Activated naive CD8-positive, alpha-beta T cell treated with anti-CD3 and anti-CD28 coated beads, Interleukin-2, amount 10 ng/mL, durations not matched to agents 7 days and 5 days (primary cell): ENCODE measurements at places on chromosomes 3 and 15. TPM values are rescaled to one million over a fixed set of nuclear protein-coding genes. Genes with fewer than 3 reads are reported as not detected.

Gene GOLGA6L7
- not detected for total RNA-seq

Gene UROC1
- total RNA-seq: not detected

Gene SAXO2
- 1.6 TPM for total RNA-seq

DNA sequence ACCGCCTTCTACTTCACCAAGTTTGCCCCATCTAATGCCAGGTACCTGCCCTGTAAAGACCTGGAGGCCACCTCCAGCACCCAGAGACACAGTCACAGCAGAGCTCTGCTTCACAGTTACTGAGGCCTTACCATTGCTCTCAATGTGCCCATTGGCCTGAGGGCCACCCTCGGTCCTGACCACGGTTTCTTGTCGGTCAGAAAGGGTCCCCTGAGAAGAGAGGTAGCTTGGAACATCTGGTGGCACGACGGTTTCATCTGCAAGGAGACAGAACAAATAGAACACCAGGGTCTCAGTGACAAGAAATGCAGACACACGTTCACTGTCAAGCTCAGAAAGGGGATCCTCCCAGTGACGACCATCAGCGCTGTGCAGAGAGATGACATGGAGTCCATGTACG is 118.7 kb downstream of the LRIG1 start:
- peaks cover 82% of the 10 kb centered on the region for H3K36me3 ChIP-seq
- no peaks in the 10 kb centered on the region for H3K27me3 ChIP-seq
- no peak for DNase-seq

DNA sequence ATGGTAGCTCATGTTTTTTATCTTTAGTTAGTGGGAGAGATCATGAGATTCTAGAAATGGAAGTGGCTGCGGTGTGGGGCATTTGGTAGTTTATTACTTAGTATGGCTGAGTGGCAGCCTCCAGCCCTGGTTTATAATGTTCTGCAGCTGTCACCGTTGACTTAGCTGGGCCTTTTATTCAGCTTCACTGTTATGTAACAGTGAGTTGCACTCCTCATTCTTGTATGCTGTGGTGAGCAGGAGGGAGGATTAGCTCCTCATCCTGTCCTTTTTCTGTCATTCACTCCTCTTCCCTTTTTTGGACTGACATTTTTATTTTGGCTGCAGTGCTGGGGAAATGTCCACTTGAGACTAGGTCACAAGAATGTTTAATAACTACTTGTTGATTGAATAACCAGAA is 29.5 kb downstream of the RAD54L2 start:
- DNase-seq: no peak
- H3K4me3 ChIP-seq: no peak overlapping the region
- no peaks in the 10 kb centered on the region for H3K27me3 ChIP-seq
- H3K4me1 ChIP-seq: peaks cover 10% of the 10 kb centered on the region

Gene LRTM1
- not detected for total RNA-seq

DNA sequence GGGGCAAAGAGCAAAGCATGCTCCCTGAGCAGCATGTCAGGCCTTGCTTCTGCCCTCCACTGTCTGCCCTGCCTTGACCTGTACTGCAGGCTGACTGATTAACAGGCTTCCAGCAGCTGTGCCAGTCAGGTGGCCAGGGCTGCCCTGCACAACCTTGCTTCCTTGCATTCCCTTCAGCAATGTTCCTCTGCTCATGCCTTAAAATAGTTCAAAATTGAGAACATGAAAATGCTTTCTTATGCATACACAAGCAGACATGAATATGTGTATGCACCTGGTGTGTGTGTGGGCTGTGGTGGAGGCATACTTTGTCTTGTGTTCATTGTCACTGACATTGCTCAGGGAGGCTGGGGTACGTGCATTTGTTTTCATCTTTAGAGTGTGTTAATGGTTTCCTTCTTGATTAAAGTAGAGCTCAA is 1.2 kb upstream of the SLC22A13 start:
- peaks cover 13% of the 10 kb centered on the region for H3K36me3 ChIP-seq
- H3K27ac ChIP-seq: no peak overlapping the region
- no peak overlapping the region for H3K4me3 ChIP-seq
- no peak for DNase-seq
- H3K27me3 ChIP-seq: no peaks in the 10 kb centered on the region
- H3K4me1 ChIP-seq: peaks cover 30% of the 10 kb centered on the region

Gene GABRR3
- not detected for total RNA-seq

DNA sequence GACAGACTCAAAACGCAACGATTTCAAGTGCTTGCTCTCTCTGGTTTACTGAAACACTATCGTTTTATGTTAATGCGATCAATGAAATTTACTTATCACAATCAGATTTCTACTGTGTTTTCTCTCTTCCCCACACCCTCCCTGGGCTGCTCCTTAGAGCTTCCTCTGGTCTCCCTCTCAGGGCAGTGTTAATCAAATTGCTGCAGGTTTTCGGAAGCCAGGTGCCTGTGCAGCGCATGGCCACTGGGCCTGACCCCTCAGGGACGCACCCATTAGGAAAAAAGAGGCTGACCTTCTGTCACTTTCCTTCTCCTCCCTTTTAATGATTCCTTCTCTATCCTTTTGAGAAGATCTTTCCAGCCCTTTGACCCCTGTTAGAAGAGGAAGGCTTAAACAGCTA is 134.5 kb upstream of the ONECUT1 start:
- H3K27me3 ChIP-seq: no peaks in the 10 kb centered on the region
- H3K4me3 ChIP-seq: no peak overlapping the region
- no peaks in the 10 kb centered on the region for H3K36me3 ChIP-seq
- no peaks in the 10 kb centered on the region for H3K4me1 ChIP-seq
- no peak overlapping the region for H3K27ac ChIP-seq

DNA sequence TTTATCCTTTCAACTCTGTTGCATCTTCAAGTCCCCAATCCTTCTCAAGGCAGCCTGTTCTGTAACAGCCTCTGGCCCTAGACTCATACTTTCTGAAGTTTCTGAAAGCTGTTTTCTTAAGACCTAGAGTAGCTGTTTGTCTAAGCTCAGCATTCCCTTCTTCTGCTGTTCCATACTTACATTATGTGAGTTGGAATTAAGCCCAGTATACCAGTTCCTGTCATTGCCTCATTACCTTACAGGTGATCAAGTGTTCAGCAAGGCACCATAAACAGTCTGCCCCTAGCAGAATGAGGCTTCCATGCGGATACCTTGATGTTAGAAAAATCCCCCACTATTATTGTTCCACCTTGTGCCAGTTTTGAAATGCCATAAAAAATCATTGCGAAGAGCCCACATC is 180.6 kb downstream of the PLCL2 start:
- peaks cover 66% of the 10 kb centered on the region for H3K36me3 ChIP-seq
- no peak for DNase-seq
- no peak overlapping the region for H3K4me3 ChIP-seq
- H3K4me1 ChIP-seq: peaks cover 22% of the 10 kb centered on the region

- H3K4me3 ChIP-seq: no peak overlapping the region
- H3K36me3 ChIP-seq: no peaks in the 10 kb centered on the region
- H3K4me1 ChIP-seq: no peaks in the 10 kb centered on the region
- no peaks in the 10 kb centered on the region for H3K27me3 ChIP-seq
Measured at GRCh38 chr3:194960446-194961032, 274.9 kb downstream of the FAM43A start.

GRCh38 chr3:142353571-142353970 is 94.3 kb downstream of the XRN1 start:
- no peak overlapping the region for H3K4me3 ChIP-seq
- H3K27ac ChIP-seq: no peak overlapping the region
- DNase-seq: no peak
- H3K36me3 ChIP-seq: peaks cover 43% of the 10 kb centered on the region
- H3K4me1 ChIP-seq: no peaks in the 10 kb centered on the region

Gene PIERCE2
- not detected for total RNA-seq

GRCh38 chr3:36714343-36715086 is 49.8 kb downstream of the DCLK3 start:
- no peak overlapping the region for H3K4me3 ChIP-seq
- peaks cover 4% of the 10 kb centered on the region for H3K27me3 ChIP-seq
- H3K4me1 ChIP-seq: no peaks in the 10 kb centered on the region
- no peak for DNase-seq
- H3K27ac ChIP-seq: no peak overlapping the region

Gene ARMC8
- 53.1 TPM for total RNA-seq
